Fibroblast of the conjunctiva (primary cell): ENCODE measurements at places on chromosomes 1 and 21.

DNA sequence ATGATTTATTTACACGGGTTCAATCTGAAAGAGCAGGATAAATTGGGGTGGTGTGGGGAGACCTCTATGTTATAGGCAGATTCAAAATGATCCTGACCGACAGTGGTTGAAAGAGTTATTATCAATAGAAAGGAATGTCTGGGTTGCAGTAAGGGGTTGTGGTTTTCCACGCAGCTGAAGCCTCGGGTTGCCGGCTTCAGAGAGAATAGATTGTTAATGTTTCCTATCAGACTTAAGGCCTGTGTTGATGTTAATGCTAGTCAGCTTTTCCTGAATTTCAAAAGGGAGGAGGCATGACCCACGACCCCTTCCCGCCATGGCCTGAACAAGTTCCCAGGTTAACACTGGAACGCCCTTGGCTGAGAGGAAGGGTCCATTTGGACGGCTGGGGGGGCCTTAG, 2.2 kb upstream of the UBE2J2 start:
- DNase-seq = no peak

DNA sequence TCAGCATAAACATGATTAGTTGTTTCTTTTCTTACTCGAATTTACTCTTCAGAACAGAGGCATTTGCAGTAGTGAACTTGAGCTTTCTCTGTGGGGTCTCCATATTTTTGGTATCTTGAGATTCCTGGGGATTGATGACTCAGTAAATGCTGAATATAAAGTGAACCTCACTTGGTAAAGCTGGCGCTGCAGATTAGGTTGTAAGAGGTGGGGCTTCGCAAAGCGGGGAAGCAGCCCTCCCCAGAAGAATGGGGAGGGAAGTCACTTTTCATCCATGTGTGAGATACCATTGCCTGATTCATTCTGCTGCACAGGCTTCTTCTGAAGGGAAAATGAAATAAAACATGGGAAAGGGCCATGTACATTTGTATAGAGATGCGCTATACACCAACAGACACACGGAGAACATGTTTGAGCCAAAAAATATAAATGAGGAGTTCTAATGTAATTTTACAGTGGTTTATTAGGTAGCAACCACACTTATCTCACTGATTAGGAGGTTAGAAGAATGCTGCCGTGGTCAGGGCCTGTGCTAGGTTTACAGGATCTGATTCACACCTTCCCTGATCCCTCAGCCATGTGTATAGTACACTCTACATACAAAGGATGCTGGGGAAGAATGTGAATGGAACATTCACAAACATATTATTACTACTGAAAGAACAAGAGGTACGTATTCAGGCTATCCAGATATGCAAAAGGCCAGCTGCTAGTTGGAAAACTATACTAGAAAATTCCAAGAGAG, 63.5 kb downstream of the DNTTIP2 start:
- no peak for DNase-seq

- DNase-seq = no peak
Observed at GRCh38 chr1:114318961-114319360, 165.3 kb upstream of the SYT6 start.

- DNase-seq = no peak
Observed at GRCh38 chr1:19087737-19088594, 122.1 kb downstream of the UBR4 start.

GRCh38 chr1:30010506-30011106, 712.8 kb downstream of the MATN1 start:
- DNase-seq = no peak

- no peak for DNase-seq
Observed at GRCh38 chr1:157520386-157520935, 31.9 kb downstream of the FCRL5 start.

- DNase-seq = no peak
Observed at GRCh38 chr1:212606395-212607205, 2.0 kb upstream of the ATF3 start.

GRCh38 chr1:160863774-160864131, 1.1 kb upstream of the CD244 start:
- DNase-seq = no peak

DNA sequence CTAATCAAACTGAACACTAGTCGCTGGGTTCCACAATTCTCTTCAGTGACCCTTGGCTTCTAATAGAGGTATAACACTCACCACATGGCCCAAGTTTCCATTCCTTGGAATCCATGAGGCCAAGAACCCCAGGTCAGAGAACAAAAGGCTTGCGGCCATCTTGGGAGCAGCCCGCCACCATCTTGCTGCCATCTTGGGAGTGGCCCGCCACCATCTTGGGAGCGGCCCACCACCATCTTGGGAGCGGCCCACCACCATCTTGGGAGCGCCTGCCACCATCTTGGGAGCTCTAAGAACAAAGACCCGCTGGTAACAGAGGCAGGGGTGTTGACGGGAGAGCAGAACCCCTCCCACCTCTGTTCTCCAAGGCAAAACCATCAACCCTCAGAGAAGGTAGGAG, 493.4 kb downstream of the MATN1 start:
- no peak for DNase-seq

DNA sequence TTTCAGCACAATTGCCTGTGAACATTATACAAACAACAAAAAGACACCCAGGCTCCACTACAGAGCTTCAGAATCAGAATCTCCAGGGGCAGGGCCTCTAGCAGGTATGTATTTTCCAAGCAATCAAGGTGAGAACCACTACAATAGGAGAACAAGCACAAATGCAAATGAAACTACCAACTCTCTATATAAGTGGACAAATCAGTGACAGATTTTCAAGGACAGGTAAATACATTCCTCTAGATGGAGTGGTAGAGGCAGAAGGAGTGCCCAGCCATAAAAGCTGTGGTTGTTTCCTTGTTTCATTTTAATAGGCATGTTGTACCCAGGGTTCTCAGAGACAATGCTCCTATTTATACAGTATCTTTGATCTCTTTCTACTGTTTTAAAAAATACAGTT, 20.1 kb upstream of the CCDC17 start:
- DNase-seq = no peak

DNA sequence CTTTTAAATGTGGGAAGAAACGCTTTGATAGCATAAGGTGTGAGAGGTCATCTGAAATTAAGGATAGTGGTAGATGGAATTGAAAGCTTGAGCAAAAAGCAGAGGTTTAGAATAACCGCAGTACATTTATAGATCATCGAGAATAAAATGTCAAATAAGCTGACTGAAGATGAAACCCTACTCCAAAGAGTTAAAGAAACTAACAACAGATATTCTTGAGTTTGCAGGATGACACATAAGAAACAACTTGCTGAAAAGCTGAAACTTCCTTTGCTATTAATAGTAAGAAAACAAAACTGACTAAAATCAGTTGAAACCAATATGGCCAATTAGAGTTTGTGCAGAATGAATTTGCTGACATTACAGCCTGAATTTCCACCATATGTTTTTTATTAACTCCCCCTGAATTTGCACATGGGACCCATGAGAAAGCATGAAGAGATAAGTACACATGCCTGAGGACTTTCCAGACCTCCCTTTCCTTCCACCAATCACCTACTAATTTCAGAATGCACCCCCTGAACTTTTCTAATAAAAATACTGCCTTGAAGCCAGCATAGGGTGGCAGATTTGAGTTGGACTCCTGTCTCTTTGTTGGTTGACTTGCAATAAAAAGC, 1.7 kb upstream of the C1orf185 start:
- DNase-seq = no peak

DNA sequence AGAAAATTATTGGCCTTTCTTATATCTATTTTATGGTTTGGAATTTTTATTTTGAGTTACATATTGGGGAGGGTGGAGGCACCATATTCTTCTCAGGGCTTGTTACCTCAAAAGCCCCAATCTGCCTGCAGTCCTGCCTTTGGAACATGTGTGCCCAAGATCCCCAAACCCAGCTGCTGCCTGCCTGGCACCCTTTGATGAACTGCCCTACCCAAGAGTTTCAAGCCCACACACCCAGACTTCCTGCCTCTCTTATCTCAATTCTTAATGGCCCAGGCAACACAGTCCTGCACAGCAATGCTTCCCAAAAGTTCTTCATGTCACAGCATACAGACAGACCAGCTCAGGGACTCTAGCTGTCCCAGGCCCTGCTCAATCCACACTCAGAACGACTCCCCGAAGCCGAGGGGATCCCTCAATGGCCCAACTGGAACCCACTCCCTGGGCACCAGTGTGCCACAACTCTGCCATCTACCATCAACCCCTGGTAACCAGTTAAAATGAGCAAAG, 19.2 kb downstream of the OLFML2B start:
- no peak for DNase-seq

DNA sequence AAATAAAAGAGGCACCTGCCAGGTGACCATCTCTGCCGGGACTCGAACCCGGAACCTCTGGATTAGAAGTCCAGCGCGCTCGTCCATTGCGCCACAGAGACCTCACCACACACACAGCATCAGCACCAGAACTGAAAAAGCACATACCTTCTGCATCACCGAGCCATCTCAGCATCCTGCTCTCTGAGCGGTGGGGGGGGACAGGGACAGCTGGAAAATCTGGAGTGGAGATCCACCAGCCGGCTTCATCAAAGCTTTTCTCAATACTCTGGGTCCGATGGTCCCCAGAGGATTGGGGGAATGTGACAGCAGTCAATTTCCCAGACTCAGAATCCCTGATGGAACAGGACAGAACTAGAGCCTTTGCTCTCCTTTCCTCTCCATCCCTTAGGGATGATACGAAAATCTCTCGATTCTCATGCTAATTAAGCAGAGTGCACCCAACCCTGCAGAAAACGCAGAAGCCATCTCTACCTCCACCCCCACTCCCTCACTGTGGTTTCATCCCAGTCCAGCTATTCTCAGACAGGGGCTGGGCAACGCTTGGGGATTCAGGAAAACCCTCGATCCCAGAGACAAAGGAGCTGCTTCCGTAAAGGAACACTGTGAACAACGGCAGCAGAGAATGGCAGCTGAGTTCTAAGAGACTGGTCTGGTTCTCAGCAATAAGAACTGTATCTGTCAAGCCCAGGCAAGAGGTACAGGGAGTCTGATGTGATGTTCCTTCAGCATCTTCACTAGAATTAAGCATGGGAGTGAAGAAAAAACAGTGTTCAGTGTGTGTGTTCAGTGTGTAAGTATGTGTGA, 29.6 kb upstream of the CADM3 start:
- DNase-seq = peak; percentile 20

DNA sequence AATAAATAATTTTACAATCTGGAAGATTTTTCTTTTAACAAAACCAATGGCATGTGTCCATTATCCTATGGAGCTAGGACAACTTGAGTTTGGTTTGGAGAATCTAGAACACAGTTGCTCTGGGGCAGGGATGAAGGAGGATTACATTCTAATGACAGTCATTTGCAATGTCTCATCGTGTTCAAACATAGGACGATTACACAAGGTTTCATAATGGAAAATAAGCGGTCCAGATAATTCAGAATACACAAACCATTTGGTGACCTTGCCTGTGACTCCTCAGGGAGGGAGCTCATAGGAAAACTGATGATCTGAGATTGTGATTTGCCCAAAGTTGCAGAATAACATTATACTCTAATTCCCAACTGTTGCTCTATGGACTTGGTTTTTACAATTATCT, 27.6 kb upstream of the RGL1 start:
- no peak for DNase-seq

- peak; percentile 48 for DNase-seq
Observed at GRCh38 chr1:82225421-82226185, 424.9 kb downstream of the ADGRL2 start.

DNA sequence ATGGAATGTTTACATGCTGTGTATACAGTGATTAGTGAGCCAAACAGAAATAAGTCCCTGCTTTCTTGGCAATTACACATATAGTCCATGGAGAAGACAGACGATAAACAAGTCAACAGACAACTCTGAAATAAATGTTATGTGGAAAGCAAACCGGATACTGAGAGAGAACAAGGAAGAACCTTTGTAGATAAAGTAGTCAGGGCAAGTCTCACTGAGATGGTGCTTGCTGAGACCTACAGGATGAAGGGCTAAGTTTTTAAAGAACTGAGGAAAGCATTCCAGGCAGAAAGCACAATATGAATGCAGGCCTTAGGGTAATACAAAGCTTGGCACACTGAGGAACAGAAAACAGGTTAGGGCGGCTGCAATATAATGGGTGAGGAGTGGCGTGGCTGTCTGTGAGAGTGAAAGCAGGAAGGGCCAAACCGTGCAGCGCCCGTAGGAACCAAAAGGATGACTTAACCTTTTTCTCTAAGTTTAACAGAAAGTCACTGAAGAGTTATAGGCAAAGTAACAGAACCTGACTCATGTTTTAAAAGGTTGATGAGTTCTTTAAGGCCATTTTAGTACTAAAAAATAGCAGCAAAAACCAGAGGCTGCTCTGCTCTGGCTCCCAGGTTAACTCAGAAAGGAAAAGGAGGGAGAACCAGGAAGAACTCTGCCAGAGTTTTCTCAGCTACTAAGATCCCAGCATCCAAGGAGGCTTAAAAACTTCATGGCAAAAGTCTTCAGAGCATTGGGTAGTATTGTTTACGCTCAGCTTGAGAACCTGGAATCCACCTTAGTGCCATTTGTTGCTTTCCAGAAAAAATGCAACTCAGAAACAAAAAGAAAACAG, 8.7 kb upstream of the TTF2 start:
- no peak for DNase-seq

- DNase-seq = no peak
Observed at GRCh38 chr1:172545396-172546004, 12.6 kb downstream of the SUCO start.

GRCh38 chr1:35506960-35507912, 50.0 kb downstream of the KIAA0319L start:
- DNase-seq = no peak

DNA sequence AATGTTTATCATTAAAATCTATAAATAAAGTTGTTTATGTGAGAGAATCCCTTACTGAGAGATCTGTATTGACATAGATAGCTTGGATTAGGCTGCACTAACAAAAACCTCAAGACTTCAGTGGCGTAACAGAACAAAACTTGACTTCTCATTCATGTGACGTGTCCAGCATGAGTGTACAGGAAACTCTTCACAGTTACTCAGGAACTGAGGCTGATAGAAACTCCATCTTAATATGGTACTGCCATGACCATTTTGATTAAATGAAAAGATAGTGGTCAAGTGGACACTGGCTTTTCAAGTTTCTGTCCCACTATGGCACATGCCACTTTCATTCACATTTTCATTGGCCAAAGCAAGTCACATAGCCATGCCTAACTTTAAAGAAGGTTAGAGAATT, 3.7 kb downstream of the ST3GAL3 start:
- DNase-seq = no peak

GRCh38 chr1:178057912-178058534, 35.9 kb upstream of the RASAL2 start:
- peak; percentile 54 for DNase-seq

DNA sequence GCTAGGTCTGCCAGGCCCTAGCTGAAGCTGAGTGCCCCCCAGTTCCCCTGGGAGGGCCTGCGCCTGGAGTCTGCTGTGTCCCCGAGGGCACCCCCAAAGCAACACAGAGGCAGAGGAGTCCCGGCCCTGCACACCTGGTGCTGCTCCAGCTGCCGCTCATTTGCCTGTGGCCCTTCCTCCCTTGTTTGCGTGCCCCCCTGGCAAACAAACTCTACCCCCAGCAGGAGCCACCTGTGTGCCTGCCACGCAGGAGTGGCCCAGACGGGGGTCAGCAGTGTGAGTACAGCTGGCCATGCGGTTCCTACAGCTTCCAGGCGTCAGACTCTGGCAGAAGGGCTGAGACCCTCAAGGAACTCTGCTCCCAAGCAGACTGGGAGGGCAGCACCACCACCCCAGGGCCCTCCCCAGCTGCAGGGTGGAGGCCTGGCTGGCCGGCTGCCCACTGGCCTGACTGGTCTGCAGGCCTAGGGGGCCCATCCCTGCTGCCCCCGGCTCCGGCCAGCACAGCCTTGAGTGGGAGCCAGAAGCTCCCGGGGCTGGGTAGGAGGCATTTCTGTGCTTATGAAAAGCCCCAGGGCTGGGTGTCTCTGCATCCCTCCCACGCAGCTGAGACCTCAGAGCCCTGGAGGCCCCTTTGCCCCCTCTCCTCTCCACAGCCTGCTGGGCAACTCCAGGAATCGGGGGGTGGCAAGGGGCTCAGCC, 563 bp upstream of the TAS1R3 start:
- no peak for DNase-seq
